ENCODE measurements at places on chromosomes 12 and 14. TPM values are rescaled to one million over a fixed set of nuclear protein-coding genes. Genes with fewer than 3 reads are reported as not detected.

Gene CD163
- 0.90 TPM for total RNA-seq

Gene LBHD2
- not detected for total RNA-seq

Gene E2F7
- total RNA-seq = 6.2 TPM

Gene DPY19L2
- total RNA-seq = 16.4 TPM

Gene ALDH1L2
- total RNA-seq = 1.4 TPM

Gene CCDC92
- 25.0 TPM for total RNA-seq

Gene JAG2
- total RNA-seq = 280 TPM

Gene ASPG
- total RNA-seq = 1.2 TPM

Gene CCDC60
- 1.9 TPM for total RNA-seq

Gene CDKL1
- 19.0 TPM for total RNA-seq

Gene CEBPE
- total RNA-seq = not detected

Gene FAR2
- 104 TPM for total RNA-seq

Gene BATF
- total RNA-seq = not detected

Gene LLPH
- 20.9 TPM for total RNA-seq

Gene LMO3
- total RNA-seq = not detected

Gene SIX4
- total RNA-seq = 6.3 TPM

Gene TCL1B
- total RNA-seq = not detected

Gene COCH
- 3.7 TPM for total RNA-seq

Gene KLRD1
- 0.49 TPM for total RNA-seq
